ENCODE measurements at places on chromosomes 2 and 18.

GRCh38 chr2:22957446-22957845 lies 427.5 kb upstream of the KLHL29 start:
- no peak overlapping the region for H3K4me3 ChIP-seq
- no peak overlapping the region for H3K27ac ChIP-seq
- no peaks in the 10 kb centered on the region for H3K36me3 ChIP-seq
- H3K27me3 ChIP-seq = no peaks in the 10 kb centered on the region
- H3K4me1 ChIP-seq = no peaks in the 10 kb centered on the region

- no peaks in the 10 kb centered on the region for H3K27me3 ChIP-seq
- no peaks in the 10 kb centered on the region for H3K4me1 ChIP-seq
- no peak overlapping the region for H3K27ac ChIP-seq
- no peak for DNase-seq
These were observed 461.0 kb upstream of the HNRNPA3 start for GRCh38 chr2:176751314-176752227.

DNA sequence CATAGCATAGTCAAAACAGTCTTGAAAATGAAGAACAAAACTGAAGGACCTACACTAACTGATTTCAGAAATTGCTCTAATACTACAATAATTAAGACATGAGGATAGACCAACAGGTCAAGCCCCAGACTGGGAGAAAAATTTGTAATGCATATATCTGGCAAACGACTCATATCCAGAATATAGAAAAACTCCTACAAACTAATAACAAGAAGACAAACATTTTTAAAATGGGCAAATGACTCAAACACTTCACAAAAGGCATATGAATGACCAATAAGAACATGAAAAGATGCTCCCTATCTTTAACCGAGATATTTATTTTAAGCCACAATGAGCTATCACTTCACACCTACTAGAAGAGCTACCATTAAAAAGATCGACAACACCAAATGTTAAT lies 14.2 kb downstream of the TGFBRAP1 start:
- no peak overlapping the region for H3K27ac ChIP-seq
- no peak overlapping the region for H3K4me3 ChIP-seq
- no peak for DNase-seq
- H3K27me3 ChIP-seq = no peaks in the 10 kb centered on the region

DNA sequence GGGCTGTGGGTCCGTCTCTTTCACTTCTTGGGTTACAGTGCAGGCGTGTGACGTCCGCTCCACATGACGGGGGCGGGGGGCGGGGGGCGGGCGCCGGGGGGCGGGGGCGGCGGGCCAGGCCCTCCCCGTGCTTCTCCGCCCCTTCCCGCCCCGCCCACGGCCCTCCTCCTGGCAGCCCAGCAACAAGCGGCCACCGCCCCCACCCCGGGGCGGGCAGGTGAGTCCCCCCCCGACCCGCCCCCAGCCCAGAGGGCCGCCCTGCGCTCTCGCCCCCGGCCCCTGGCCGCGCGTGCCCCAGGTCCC lies 3.6 kb downstream of the ZNF516 start:
- peaks cover 9% of the 10 kb centered on the region for H3K4me1 ChIP-seq
- no peaks in the 10 kb centered on the region for H3K36me3 ChIP-seq
- H3K27ac ChIP-seq = peak overlapping the region; percentile 97
- H3K27me3 ChIP-seq = peaks cover 7% of the 10 kb centered on the region
- DNase-seq = no peak
- H3K4me3 ChIP-seq = peak overlapping the region; percentile 65

- H3K4me1 ChIP-seq = no peaks in the 10 kb centered on the region
- no peak overlapping the region for H3K27ac ChIP-seq
- DNase-seq = no peak
- H3K27me3 ChIP-seq = no peaks in the 10 kb centered on the region
- H3K4me3 ChIP-seq = no peak overlapping the region
These were observed 151.0 kb downstream of the ARL4C start for GRCh38 chr2:234345921-234346320.

DNA sequence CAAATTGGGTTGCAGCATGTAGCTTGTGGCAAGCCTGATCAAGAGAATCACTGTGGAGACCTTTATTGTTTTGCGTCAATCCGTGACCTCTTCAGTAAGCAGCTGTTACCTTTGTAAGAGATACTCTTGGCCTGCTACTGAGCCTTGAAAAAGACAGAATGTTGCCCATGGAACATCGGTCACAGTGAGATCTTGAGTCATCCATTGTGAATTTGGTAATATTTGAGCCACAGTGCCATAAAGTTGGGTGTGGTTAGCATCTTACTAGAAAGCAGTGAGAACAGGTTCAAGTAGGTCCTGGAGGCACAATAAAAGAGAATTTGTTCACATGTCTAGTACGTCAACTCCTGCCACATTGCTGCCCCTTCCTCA lies 12.7 kb upstream of the EFR3B start:
- DNase-seq = no peak

All from esophagus squamous epithelium (tissue), 5 donors.